Fibroblast of skin of scalp (primary cell): ENCODE measurements at places on chromosomes 1 and 21.

GRCh38 chr1:87495870-87496269 is 167.2 kb downstream of the LMO4 start:
- no peak for DNase-seq

DNA sequence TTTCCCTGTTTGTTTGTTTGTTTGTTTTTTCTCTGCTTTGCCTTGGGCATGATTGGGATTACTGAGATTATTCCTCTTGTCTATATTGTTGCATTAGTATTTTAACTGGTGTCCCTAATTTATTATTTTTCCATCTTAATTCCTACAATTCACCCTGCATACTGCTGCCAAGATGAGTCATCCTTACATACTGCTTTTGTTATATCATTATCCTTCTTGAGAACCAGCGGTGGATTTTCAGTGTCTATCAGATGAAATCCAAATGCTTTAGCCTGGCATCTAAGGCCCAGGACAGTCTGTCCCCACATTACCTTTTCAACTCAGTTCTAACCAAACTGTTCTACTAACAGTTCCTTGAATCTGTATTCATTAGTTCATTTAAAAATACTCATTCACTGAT is 101.7 kb downstream of the OLFML2B start:
- DNase-seq = peak; percentile 82

GRCh38 chr1:3717715-3718601 is 34.3 kb upstream of the CCDC27 start:
- DNase-seq = no peak

GRCh38 chr21:27476696-27477095 is 509.8 kb upstream of the ADAMTS5 start:
- peak; percentile 65 for DNase-seq

DNA sequence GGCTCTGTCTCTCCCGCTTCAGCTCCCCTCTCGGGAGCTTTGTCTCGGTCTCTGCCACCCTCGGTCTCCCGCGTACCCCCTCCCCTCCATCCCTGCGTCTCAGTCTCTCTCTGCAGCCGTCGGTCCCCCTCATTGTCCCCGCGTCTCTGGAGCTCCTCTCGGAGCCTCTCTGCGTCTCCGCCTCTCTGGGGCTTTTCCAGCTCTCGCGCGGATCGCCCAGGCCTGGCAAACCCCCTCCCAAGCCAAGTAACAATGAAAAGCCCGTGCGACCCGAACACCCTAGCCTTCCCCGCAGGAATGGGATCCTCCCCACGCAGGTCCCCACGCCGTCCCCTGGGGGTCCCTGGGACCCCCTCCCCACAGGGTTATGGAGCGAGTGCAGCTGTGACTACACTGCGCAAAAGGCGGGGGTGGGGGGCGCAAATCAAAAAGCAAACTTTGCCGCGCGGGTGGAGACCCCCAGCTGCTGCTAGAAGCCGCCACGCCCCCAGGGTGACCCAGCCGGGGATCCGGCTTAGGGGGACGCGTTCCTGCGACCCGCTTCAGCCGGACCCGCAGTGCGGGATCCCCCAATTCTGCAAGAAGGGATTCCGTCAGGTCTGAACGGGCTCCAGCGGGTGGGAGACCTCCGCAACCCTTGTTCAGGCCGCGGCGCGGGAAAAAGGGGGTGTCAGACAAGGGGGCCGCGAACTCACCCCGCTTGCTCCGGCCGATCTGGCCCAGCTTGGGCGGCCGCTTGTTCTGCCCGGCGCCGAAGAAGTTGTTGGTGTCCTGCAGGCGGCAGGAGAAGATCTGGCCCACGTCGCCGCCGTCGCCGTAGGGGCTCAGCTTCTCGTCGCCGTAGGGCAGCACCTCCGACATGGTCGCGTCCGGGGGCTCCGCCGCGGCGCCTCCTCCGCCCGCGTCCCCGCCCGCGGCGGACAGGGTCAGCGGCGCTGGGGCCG is 1.2 kb downstream of the CAMK2N1 start:
- DNase-seq = peak; percentile 17

DNA sequence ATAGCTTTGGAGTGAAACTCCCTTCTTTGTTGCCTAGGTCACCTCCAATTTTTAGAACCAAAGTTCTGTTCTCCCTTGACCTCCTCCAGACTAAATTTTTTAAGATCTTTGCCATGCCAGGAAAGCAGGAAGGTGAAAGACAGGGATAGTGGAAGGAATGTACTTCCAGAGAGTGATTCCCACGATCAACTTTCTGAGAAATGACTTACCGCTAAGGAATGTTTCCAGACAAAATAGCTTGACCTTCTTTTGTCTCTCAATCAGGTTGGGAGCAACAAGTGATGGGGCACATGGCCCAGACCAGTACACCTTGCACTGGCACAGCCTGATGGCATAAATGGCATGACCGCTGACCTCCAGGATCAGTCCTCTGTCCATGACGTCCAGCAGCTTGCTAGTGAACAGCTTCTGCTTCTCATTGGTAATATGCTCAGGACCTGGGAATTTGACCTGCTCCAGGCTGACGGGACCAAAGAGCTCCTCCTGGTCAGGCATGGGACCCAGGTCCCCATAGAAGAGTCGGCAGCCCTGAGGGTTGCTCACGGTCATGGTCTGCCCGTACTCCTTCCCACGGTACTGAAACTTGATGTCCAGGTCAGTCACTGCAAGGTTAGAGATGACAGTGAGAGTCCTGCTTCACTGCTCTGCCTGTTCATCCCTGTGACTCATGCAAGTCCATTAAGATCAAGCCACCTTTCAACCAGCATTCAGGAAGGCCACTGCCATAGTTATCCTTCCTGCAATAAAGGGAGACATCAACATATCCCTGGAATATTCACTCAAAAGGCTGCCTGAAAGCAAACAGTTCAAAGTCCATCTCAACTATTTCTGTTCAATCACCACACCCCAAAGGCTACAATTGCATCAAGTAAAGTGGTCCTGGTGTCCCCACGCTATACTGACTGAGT is 6.2 kb upstream of the C1orf74 start:
- DNase-seq = no peak

- peak; percentile 45 for DNase-seq
Observed at GRCh38 chr1:33137800-33138199, 44.0 kb downstream of the TRIM62 start.

GRCh38 chr1:43444151-43444828 is 9.4 kb downstream of the HYI start:
- no peak for DNase-seq

DNA sequence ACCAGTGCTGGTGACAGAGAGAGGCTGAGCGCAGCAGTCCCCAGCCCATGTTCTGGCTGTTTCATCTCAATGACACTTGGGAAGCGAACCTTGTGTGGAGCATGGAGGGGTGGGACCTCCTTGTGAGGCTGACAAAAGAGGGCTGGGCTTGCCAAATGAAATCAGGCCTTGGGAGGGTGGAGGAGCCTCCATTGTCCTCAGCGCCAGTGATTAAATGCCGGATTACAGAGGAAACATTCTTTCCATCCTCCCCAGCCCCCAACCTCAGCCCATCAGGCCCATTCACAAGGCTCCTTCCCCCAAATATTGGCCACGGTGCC is 63.3 kb upstream of the PAXBP1 start:
- no peak for DNase-seq

DNA sequence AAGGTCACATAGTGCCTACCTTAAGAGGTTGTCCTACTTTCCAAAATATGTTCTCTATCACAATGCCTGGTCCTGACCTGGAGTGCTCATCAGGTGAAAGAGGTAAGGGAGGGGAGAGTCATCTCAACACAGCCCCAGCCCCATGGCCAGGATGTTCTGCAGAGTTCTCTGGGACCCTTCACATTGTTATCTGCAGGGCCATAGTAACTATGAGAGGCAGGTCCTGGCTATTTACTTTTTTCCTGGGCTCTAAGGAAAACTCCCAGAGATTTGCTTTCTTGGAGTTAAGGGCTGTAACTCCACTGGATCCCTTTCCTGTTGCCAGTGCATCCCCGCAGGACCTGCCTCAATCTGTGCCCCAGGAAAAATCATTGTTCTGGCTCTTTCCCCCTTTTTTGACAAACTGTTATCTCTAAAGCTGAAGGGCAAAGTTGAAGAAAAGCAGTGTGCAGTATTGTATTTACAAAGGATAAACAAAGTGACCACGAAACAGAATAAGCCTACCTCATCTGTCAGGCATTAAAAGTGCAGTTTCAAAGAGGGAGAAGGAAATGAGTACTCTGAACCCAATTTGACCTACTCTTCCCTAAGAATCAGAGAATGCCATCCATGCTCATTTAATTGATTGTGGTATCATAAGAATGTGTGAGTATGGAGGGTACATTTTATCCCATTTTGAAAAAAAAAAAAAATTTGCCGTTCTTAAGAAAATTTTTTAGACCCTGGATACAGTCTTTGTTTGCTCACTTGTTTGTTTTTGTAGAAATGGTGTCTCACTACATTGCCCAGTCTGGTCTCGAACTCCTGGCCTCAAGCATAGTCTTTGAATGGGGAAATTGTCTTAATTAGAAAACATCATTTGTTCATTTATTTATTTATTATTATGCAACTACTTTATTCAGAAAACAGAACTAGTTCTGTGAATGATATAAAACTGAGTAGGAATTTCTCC is 149.6 kb downstream of the RHOU start:
- DNase-seq = no peak

GRCh38 chr1:232648316-232648715 is 18.4 kb upstream of the SIPA1L2 start:
- DNase-seq = no peak

DNA sequence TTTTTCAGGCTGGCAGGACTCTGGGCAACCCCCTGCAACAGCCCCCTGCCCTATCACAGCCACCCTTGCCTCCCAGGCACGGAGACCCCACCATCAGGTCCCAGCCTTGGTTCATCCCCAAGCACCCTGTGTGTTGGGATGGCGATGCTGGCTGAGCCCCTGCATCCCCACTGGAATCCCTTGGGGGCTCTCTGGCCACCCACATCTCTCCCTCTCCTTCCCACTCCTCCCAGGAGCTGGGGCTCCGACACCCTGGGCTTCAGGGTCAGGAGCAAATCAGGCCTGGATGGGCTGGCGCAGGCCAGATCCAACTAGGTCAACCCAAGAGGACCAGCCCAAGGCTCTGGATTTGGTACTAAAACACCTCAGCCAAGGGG is 25.9 kb downstream of the COL6A1 start:
- no peak for DNase-seq

GRCh38 chr1:29172415-29172939 is 9.2 kb downstream of the SRSF4 start:
- DNase-seq = no peak

DNA sequence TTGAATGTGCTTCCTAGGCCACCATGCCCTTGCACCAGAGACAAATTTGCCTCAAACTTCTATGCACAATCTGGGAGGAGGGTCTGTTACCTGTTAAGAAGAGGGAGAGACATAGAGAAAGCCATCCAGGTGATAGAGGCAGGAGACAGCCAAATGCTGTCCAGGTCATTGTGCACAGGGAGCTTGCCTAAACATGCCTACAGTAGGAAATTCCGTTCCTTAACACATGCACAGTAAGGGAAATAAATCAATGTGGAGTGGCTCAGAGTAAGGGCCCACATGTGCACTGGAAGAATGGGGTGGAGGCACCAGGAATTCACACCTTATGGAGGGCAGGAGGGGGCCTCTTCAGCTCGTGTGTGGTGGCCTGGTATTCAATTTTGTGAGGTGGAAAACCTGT is 19.5 kb upstream of the CREG1 start:
- DNase-seq = no peak

DNA sequence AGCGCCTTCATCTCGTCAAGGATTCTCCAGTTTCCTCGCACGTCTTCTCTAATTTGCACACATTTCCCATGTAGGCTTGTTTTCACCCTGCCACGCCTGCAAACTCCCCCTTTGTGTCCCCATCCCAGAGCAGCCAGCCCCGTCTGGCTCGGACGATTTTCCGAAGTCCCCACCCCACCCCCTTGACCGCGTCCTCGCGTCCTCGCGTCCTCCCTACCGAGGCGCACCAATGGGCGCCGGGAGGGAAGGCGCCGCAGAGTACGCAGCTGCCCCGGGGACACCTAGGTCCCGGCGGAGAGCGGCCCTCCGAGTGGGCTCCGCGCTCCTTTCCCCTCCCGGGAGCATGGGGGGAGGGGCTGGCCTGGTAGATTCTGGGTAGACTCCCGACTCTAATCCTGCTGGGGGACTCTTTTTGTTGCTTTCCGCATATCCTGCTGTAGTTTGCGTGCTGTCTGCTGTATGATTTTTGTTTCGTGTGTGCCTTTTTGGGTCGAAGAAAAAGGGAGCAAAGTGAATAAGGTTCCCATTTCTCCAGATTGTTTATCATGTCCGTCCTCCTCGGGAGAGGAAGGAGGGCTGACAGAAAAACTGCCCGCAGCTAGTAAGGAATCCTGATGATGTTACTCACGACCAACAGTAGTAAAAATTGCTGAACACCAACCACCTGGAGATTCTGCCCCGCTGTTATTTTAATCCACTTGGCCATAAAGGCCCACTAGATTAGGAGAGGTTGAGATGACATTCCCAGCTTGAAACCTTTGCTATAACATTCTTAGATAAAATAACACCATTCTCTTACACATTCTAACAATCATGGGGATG is 1.5 kb downstream of the CACHD1 start:
- DNase-seq = peak; percentile 38

DNA sequence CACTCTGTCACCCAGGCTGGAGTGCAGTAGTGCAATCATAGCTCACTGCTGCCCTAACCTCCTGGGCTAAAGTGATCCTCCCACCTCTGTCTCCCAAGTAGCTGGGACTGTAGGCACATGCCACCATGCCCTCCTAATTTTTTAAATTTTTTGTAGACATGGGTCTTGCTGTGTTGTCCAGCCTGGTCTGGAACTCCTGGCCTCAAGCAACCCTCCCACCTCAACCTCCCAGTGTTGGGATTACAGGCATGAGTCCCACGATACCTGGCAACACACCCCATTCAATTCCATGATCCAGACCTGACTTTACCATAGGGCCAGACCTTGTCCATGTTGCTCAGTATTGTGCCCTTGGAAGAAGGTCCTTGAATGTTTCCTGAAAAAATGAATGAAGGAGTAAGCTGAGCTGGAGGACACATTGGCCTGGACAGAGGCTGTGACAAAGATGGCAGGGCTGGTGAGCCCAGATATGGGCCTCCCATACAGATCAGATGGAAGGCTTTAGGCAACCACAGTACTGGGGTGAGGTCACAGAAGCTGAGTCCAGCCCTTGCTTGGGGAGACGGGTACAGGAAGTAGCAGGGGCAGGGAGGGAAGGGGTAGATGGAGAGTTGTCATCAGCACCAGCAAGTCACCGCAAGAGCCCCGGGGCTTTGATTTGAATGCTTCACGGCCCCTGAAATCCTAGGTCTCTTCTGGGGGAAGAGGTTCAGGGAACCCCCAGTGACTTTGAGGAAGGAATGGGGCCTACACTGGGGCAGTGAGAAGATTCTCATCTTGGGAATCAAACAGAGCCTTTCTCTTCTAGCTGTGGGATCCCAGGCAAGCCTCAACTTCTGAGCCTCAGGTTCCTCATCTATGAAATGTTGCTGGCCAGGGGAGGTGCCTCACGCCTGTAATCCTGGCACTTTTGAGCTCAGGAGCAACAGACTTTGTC is 40.1 kb upstream of the DMBX1 start:
- no peak for DNase-seq

GRCh38 chr1:49106445-49106844 is 329.8 kb upstream of the BEND5 start:
- DNase-seq = peak; percentile 62

- no peak for DNase-seq
Observed at GRCh38 chr1:247854899-247855545, 2.0 kb upstream of the TRIM58 start.

- no peak for DNase-seq
Observed at GRCh38 chr1:208239473-208240381, 4.5 kb downstream of the PLXNA2 start.
